ENCODE measurements at places on chromosomes 12 and 14. TPM values are rescaled to one million over a fixed set of nuclear protein-coding genes. Genes with fewer than 3 reads are reported as not detected.

SLC8B1 gene
- 22.9 TPM for total RNA-seq

TTLL5 gene
- 29.6 TPM for total RNA-seq

NAA30 gene
- 16.1 TPM for total RNA-seq

FAIM2 gene
- total RNA-seq, result 3.9 TPM

CCDC175 gene
- total RNA-seq, result not detected

LRTM2 gene
- total RNA-seq, result not detected

RAB15 gene
- 3.5 TPM for total RNA-seq

INSM2 gene
- not detected for total RNA-seq

TULP3 gene
- 41.5 TPM for total RNA-seq

MUCL1 gene
- not detected for total RNA-seq

PPFIBP1 gene
- total RNA-seq, result 71.2 TPM

GALNT8 gene
- under 0.01 TPM for total RNA-seq

RERGL gene
- total RNA-seq, result 0.32 TPM

ZNF268 gene
- total RNA-seq, result 19.6 TPM

PLXNC1 gene
- total RNA-seq, result 0.97 TPM
